ENCODE measurements at places on chromosomes 11 and 22.

DNA sequence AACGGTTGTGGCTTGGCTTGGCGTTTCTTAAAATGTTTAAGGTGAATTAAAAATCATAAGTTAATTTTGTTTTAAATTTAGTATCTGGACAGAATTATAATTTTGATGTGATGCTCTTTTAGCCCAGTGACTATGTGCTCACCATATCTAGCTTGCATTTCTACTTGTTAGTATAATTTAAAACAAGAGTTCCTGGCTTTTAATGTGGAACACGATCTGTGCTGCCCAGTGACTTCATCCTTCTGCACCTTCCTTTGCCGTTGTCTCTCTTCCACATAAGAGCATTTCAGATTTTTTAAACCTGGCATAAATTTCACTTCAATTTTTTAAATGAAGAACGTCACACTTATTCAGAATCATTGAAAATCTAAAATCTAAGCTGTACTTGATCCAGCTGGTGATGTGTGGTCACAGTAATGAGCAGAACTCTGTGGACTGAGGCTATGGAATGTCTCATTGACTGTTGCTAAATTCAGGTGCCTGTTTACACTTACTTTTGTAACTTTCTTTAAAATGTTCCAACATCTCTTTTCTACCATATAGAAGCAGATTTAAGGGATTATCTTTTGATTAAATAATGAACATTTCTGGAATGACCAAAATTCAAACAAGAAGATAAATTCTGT, 75.4 kb upstream of the ADSL start:
- DNase-seq, result no peak

GRCh38 chr11:107834995-107835394, 23.6 kb downstream of the SLC35F2 start:
- no peak for DNase-seq

GRCh38 chr11:115736146-115736545, 231.9 kb upstream of the CADM1 start:
- DNase-seq, result no peak

DNA sequence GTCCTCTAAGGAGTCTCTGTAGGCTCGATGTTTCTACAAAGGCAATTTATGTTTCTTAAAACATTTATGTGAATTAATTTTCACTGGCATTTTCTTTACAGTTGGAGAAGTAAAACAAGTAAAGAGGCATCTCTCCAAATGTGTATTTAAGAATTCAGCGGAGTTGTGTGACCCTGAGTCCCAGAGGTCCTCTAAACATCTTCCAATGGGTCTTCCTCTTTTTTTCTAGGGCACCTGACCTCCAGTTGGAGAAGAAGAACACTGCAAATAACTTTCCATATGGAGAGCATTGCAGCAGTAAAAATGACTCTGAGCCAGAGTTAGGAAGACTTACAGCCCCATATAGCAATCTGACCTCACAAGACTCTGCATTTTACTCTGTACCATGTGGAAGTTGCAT, 480.5 kb upstream of the RAG2 start:
- no peak for DNase-seq

- DNase-seq, result no peak
Observed at GRCh38 chr11:28702450-28702790, 594.2 kb downstream of the METTL15 start.

GRCh38 chr11:92225125-92225567, 528 bp downstream of the FAT3 start:
- DNase-seq, result no peak

- DNase-seq, result peak; percentile 31
Observed at GRCh38 chr22:42688241-42689211, 32.1 kb downstream of the A4GALT start.

GRCh38 chr11:36478700-36479329, 31.3 kb downstream of the TRAF6 start:
- peak; percentile 76 for DNase-seq

GRCh38 chr11:102669664-102670063, 35.9 kb downstream of the MMP27 start:
- DNase-seq, result no peak

DNA sequence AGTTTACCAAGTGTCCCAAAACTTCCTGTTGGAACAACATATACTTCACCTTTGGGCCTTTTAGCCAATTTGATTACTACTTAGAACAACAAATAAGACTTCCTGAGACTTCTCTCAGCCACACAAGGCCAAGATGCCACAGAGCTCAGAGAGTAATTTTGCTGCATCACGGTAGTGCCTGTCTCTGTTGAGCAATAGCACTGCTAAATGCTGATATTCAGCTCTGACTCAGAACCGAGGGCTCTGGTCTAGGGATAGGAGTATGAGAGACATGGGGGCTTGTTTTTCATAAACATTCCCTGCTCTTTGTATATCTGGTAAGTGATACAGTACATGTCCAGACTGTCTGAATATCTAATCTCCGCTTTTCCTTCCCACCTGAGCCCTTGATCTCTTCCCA, 260.4 kb upstream of the ARHGAP20 start:
- no peak for DNase-seq

GRCh38 chr11:72863916-72864315, 49.7 kb downstream of the ATG16L2 start:
- DNase-seq, result no peak

- peak; percentile 15 for DNase-seq
Observed at GRCh38 chr11:46361283-46362155, 14.3 kb downstream of the DGKZ start.

DNA sequence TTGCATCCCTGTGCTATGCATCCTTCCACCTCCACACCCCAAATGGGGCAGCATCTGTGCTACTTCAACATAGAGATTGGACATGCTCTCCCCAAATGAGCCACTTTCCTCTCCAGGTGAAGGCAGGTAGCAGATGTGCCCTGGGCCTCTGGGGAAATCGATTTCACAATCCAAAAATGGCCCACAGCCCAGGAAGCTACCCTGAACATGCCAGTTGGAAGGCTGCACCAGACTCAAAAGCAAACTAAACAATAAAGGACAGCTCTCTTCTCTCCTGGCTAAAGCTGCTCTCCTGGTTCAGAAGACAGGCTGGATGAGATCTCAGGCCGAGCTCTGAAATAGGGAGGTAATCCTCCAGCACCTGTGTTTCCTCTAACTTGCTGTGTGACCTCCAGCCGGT, 19.7 kb downstream of the ISX start:
- DNase-seq, result no peak
